ENCODE measurements at places on chromosomes 6 and 20.

DNA sequence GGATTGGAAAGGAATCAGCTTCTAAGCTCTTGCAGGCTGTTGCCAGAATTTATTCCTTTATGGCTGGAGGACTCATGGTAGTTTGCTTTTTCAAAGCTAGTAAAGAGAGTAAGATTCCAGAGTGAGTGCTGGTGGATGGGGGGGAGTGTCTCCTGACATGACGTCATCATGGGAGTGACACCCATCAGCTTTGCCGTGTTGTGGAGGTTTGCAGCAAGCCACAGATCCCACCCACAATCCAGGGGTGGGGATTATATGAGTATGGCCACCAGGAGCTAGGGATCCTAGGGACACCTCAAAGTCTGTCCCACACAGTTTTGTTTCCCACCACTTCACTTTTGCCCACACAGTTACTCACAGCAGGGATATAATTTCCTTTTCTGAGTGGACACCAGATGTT is 28.7 kb upstream of the PMEPA1 start:
- DNase-seq, result no peak

DNA sequence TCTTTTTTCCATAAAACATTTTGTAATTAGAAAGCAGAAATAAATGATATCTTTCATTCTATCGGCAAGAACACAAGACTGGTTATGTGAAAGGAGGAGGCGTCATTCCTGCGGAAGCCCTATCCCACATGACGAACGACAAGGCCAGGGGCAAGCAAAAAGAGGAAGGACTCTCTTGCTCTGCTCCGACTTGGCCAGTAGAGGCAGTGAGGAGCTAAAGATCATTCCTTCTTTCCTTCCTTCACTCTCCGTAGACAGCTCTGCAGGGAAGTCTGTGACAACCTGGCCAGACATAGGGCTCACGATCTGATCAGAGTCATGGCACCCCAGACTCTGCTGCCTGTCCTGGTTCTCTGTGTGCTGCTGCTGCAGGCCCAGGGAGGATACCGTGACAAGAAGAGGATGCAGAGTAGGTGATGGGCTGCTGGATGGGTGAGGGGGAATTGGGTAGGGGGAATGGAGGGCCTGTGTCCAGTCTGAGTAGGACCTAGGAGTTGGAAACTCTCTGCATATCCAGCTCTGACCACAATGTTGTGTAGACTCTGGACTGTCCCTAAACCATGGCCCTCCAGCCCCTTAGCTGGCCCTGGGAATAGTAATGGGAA is at the start of gene WFDC10A:
Gene WFDC10A (plus strand): TSS at position 244 of the 605 bp plus-strand sequence. CDS start 75 bp downstream, at position 319.
- DNase-seq, result peak; percentile 21

DNA sequence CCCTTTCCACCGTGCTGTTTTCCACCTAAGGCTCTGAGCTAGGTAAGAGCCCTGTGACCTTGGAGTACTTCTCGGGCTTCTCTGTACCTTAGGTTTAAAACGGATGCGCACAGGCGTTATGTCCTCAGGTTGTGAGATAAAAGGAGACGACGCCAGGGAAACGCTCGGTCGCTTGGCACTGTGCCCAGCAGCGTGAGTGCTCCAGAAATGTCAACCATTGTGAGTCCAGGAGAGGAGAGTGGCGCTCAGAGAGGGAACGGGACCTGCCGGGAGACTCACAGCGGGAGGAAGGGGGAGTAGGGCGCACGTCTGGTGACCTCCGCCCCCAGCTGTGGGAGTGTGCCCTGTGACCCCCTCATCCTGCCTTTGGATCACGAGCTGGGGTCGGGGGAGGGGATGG is 33.8 kb upstream of the SCRT2 start:
- DNase-seq, result no peak

- no peak for DNase-seq
These were observed 1.2 kb downstream of the VSTM2L start for GRCh38 chr20:37904008-37904642.

DNA sequence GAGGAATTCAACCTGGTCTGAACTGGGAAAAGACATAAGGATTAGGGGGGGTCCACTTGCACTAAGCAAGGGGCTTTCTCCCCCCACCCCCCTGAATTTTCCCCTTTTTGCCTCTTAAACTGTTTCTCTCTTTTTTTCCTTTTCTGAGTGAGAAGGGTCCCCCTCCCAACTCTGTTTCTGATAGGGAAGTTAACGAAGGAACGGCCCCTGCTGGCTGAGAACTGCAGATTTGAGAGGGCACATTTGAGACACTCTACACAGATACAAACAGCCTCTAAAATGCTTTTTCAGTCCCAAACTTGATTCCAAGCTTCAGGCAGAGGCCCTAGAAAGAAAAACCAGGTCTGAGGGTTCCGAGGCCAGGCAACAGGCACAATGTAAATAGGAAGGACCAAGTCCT is 91.7 kb downstream of the JARID2 start:
- DNase-seq, result no peak

DNA sequence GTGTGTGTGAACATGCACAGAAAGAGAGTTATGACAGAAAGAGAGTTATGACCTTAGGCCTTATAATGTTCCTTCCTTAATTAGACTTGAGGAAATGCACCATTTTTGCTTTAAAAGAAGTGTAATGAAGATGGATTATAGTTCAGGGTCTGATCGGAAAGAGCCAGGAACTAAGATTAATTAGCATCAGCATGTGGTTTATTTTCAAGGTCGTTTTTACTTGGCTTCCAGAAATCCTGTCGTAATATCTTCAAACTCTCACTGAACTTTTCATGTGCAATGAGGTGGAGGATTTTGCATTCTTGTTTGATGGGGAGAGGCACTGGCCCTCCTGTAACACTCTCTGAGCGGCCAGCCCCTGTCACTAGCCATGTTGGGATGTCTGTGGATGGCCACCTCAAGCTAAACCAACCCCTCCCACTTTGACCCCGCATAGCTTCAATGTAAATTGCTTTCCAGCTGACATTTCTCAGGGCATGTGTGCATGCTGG is 116.8 kb downstream of the CDC5L start:
- no peak for DNase-seq

DNA sequence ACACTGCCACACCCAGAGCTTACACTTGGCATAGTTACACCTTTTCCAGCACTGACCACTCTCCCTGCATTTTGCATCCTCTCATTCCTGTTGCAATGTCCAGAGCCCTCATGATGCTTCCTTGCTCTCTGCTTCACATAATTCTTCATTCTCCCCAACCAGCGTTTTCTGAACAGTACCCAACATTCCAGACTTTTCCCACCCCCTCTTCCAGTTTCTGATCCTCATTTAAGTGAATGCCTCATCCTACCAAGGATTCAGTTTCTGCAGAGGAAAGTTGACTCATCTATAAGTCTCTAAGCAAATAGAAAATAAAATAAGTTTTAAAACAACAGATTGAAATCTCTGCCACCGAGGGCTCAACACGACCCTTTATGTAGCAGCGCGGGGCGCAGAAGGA is 321.3 kb upstream of the TCF21 start:
- DNase-seq, result no peak

DNA sequence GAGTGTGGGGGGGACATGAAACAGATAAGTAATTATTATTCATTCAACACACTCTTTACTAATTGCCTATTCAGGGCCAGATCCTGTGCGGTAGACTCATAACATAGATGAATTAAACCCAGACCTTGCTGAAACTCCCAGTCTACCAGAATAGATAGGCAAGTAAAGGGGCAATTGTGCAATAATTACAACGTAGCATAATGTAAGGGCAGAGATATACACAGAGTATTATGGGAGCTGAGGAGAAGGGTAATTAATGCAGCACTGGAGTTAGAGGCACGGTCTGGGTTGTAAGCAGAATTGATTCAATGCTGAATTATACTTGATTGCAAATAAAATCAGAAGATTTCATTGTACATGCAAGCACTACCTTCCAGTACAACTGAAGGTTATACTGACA is 29.2 kb downstream of the RIMS4 start:
- DNase-seq, result no peak

GRCh38 chr20:38973645-38974044 is 11.5 kb downstream of the DHX35 start:
- no peak for DNase-seq

GRCh38 chr6:157860505-157860991 is 37.5 kb downstream of the SNX9 start:
- DNase-seq, result peak; percentile 33

GRCh38 chr20:63235399-63235983 is at the start of gene BIRC7:
Gene BIRC7, plus strand, starts transcription at chr20:63235905. Its CDS starts 192 bp downstream, at chr20:63236097.
- no peak for DNase-seq

DNA sequence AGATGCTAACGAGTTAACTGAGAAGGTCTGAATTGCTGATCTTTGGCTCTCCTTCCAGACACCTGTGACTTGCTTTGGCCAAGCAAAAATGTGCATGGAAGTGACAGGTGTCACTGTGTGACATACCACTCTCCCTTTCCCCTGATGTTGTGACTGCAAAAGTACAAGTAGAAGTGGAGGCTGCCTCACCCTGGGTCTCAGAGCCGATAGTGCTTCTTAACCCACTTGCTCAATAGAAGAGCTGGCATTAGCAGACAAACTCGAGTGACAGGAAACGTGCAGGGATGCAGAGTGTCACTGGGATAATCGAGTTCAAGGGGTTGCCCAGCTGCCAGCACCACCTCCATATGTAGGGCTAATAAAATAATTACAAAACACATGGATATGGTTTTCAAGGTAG is 16.4 kb upstream of the SPO11 start:
- no peak for DNase-seq

DNA sequence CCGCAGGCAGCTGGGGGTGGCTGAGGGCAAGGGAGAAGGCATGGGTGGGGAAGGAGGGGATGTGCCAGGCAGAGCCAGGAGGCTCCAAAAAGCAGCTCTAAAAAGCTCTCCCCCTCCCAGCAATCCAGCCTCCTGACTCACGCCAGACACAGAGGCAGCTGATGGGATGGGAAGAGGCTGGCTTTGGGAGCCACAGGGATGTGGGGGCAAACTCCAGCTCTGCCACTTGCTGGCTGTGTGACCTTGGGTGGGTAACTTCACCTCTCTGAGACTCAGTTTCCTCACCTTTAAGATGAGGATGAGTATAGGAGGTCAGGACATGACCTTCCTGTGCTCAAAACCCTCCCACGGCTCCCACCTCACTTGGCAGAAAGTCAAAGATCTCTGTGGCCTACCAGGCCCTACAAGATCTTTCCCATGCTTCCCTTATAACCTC is 148.9 kb downstream of the CEBPB start:
- no peak for DNase-seq

GRCh38 chr20:19654921-19655320 is 103.1 kb upstream of the RIN2 start:
- no peak for DNase-seq

DNA sequence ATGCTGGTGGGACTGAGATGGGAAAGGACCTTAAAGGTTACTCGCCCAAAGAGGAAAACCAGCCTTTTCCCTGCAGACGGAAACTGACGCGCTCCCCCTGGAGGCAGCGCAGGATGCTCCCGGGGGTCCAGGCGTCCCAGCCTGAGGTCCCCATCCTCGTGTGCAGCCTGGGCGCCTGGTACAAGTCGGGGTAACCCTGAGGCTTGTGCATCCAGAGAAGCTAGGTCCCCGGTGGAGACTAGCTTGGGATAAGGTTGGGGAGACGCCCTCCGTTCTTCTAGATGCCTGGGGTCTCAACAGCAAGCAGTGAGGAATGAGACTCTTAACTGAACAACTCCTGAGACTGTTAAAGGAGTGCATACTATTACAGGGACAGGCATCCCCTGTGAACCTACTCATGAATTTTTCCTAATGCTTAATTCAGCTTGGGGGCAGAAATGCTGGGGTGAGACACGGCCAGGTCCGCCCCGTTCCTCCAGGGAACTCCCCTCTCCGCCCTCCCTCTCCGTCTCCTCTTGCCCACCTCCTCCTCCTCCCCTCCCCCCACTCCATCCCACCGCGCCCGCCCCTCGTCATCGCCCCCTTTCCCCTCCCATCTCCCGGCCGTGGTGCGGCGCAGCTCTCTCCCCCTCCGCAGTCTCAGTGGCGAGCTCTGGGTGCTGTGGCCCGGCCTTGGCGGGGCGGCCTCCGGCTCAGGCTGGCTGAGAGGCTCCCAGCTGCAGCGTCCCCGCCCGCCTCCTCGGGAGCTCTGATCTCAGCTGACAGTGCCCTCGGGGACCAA is at the start of gene PRSS35:
Gene PRSS35 (plus strand): TSS at position 634 of the 781 bp plus-strand sequence. CDS start 10,908 bp downstream, outside the sequence.
- DNase-seq, result no peak

DNA sequence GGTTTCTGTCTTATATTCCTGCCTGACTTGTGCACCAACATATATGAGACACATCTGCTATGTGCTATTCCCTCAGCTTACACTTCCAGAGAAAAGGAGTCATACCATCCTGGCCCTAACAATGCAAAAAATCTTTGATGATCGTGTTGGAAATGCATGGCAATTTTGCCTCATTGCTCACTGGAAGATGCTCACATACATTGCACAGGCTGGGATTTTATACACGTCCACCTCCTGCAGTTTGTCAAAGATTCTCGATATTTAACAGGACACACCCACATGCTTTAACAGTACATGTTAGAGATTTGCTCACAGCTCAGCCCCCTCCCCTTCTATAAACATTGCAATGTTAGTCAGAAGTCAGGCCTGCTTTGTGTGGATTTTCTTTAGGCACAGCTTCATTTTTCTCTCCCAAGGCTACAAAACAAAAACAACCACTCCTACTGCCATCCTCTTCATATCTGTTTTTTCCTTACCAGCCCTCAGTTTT is 66.1 kb downstream of the ADGB start:
- no peak for DNase-seq

DNA sequence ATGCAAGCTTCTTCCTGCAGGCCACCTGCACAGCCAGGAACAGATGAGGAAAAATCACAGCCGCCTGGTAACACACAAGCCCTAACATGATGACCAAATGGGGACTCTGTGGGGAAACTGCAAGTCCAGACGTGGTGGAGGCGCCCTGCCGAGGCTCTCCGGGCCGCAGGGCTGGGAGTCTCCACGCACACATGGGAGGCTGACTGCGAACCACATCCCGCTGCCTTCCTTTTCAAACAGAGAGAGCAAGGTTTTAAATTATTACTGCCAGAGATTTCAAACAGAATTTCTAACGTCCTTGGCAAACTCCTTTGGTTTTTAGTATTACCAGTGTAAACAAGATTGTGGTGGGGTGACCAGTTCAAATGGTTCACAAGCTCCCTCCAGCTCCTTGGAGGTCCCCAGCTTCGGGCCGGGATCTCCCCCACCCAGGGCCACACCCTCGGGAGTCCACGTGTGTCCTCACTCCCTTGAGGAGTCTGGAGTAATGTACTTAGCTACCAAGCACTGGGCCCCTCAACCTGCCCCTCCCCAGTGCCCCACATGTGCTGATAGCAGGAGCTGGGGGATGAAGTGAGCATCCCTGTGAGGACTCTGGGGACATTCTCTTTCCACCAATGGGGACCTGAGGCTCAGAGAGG is 252.7 kb downstream of the TAF4 start:
- DNase-seq, result no peak

DNA sequence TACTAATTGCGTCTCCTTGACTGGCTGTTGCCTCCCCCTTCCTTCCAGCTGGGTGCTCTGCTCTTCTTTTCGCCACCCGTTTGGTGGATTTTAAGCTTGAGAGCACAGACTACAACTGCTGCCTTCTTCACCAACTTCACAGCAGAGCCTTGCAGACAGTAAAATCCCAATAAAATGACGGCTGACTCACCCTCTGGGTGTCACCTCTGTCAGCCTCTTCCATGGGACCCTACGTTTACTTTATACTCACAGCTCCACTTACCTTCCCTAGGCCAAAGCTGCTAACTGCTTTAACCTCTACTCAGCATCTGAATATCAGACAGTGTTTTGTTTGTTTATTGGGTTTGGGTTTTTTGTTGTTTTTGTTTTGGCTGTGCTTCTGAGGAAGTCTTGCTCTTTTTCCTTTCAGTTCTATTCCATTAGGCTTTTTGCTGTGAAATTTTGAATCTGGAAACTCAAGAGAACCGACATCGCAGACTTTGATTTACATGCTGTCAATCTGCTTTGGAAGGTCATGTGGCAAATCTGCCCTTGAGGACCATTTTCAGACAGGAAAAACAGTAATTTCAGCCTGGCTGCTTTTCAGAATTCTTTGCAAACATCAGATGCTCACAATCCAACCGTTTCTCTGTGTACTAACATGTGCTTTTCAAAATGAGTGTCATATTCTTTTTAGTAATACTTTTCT is 2.4 kb downstream of the AGPAT4 start:
- no peak for DNase-seq
